ENCODE measurements at places on chromosomes 3 and 15. TPM values are rescaled to one million over a fixed set of nuclear protein-coding genes. Genes with fewer than 3 reads are reported as not detected.

The NOX5 gene
- 0.18 TPM for total RNA-seq

The SPATA12 gene
- not detected for total RNA-seq

The KLF13 gene
- 34.5 TPM for total RNA-seq

DNA sequence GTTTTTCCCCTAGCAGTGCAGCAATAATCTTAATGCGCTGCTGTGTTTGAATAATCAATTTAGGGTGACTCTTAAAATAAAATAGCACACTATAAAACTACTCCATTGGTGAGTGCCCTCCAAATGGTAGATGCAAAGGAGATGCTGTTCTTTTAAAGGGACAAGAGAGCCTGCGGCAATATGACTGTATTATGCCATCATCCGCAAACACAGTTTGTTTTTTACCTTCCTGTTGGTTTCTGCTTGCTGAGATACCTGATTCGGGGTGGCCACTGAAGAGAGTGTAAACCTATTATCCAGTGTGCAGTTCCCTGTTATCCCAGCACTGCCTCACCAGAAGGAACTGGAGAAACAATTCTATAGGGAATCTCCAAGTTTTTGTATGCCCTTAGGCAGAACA lies 523.1 kb upstream of the TGFBR2 start:
- no peak for DNase-seq
